CD4-positive, alpha-beta T cell treated with Interleukin-17A for 4 hours (primary cell): ENCODE measurements at places on chromosomes 13 and 19.

GRCh38 chr13:83765796-83766195, 116.5 kb downstream of the SLITRK1 start:
- DNase-seq, result no peak

- DNase-seq, result no peak
These were observed 3.0 kb upstream of the LGALS14 start for GRCh38 chr19:39701291-39701690.

GRCh38 chr13:61664801-61665705, 249.4 kb upstream of the PCDH20 start:
- no peak for DNase-seq

DNA sequence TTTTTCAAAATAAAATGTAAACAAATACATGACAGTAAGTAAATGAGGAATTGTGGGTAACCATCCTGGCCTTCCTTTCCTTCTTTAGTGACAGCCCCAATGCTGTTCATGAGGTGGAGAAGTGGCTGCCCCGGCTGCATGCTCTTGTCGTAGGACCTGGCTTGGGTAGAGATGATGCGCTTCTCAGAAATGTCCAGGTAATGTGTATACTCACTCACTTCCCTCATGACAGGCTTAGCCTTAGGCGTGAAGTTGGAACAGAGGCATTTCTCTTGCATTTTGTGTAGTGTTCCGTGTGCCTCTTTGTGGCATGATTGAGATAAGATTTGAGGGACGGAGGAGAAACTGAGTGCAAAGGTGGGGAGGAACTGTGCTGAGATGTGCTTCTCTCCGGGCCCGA, 12.0 kb downstream of the NAXD start:
- DNase-seq, result no peak

- no peak for DNase-seq
These were observed 860.8 kb upstream of the SLITRK5 start for GRCh38 chr13:86810361-86810760.

GRCh38 chr13:75798353-75799255, 162.5 kb downstream of the LMO7 start:
- no peak for DNase-seq

- no peak for DNase-seq
These were observed 82.8 kb downstream of the INSR start for GRCh38 chr19:7211191-7211951.

DNA sequence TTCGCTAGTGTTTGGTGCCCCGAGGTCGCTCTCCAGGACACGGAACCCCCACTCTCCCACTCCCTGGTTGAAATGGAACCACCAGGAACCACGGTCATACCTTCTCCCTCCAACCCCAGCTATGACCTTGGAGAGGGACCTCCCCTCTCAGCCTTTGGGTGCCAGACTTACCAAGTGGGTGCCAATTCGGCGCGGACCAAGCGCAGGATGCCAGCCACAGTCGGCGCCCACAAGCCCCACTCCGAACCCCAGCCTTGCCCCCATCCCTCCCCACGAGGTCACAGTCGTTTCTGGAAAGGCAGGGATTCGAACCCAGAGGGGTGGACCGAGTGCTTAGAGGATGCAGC, 910 bp downstream of the PDE4C start:
- DNase-seq, result no peak

GRCh38 chr19:4985551-4985991, 16.7 kb downstream of the KDM4B start:
- DNase-seq, result no peak

- DNase-seq, result no peak
These were observed 64.0 kb upstream of the TNFRSF19 start for GRCh38 chr13:23506071-23506806.

GRCh38 chr19:10091895-10092641, 6.0 kb downstream of the SHFL start:
- no peak for DNase-seq

GRCh38 chr19:3798137-3798536, 12.0 kb upstream of the MATK start:
- DNase-seq, result peak; percentile 55

DNA sequence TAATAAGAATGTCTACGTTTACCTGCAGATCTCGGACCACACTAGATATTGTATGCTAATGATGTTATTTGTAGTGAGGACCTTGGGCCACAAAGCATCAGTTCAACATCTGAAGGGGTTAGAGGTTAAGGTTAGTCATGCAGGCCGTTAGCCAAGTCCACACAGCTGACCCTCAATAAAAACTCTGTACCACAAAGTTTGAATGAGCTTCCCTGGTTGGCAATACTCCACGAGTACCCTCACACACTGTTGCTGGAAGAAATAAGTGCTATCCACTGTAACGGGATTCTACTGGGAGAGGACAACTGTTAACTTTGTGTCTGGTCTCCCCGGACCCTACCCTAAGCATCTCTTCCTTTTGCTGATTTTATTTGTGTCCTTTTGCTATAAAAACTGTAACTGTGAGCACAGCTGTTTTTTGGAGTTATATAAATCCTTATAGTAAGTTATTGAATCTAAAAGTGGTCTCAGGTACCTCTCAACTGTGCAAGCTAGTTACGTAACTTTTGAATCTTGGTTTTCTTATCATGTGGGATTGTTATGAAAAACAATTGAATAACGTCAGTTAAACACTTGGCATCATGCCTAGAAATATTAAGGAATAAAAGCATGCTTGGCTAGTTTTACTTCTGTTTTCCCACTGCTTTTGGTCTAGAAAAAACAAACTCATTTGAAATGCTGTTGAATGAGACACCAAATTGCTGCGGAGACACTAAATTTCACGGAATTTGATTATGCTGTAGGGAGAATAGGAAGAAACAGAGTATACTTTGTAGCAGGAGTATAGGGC, 181.5 kb downstream of the DNAJC3 start:
- DNase-seq, result no peak

DNA sequence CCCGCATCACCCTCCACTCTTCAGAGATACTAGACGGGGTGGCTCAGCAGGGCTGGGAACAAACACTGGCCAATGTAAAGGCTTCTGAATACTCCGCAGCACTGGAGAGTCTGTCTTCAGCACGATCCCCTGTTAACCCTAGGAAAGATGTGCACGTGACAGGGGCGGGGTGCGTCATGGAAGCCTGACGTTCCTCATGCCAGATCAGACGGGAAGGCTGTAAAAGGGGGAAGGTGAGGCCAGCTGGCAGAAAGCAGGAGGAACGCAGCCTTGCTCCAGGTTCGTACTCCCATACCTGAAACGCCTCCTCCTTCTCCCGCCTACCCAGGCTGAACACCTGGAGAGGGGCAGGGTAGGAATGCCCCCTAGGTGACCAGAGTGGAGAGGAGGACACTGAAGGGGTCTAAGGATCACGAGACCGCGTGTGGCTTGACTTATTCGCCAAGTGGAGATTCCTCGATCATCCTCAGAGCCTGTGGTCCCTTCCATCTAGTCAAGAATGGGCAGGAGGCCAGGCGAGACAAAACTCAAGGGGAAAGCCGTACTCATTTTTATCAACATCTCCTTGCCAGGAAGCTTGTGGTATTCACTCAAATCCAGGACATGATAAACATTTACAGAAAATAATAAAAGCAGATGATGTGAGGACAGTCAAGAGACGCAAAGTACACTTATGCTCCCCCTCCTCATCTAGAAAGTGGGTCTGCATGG, 18.2 kb upstream of the FFAR2 start:
- DNase-seq, result no peak

DNA sequence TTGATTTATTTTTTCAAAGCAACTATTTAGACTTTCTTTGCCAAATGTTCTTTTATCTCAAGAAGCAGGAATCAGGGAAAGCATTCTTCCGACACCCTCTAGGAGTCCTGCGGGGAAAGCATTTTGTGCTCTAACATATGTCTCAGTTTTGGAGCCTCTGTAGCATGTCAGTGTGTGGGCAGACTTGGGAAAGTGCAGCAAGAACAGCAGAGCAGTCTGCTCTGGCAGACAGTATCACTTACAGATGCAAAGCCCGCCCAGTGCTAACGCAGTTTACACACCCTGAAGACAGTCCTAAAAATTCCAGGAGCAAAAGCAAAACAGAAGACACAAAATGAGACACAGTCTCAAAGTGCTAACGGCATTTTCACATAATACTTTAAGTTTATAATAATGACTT, 393.5 kb downstream of the KLF12 start:
- no peak for DNase-seq

DNA sequence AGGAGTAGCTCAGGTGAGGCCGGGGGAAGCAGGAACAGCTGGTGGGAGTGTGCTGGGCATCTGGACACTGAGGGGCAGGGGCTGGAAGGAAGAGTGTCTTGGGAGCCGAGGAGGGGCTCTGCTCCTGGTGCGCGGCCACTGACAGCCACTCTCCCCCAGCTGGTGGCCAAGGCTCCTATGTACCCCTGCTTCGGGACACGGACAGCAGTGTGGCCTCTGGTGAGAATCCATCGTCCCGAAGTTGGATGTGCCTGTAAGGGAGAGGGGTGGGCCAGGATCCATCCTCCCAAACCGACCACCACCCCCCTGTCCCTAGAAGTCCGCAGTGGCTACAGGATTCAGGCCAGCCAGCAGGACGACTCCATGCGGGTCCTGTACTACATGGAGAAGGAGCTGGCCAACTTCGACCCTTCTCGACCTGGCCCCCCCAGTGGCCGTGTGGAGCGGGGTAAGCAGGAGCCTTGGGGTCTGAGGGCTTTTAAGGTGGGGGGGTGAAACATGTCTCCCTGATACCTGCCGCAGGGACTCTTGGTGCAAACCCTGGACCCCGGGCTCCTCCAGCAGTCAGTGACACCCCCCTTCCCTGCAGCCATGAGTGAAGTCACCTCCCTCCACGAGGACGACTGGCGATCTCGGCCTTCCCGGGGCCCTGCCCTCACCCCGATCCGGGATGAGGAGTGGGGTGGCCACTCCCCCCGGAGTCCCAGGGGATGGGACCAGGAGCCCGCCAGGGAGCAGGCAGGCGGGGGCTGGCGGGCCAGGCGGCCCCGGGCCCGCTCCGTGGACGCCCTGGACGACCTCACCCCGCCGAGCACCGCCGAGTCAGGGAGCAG, 2.0 kb upstream of the USF2 start:
- DNase-seq, result no peak

DNA sequence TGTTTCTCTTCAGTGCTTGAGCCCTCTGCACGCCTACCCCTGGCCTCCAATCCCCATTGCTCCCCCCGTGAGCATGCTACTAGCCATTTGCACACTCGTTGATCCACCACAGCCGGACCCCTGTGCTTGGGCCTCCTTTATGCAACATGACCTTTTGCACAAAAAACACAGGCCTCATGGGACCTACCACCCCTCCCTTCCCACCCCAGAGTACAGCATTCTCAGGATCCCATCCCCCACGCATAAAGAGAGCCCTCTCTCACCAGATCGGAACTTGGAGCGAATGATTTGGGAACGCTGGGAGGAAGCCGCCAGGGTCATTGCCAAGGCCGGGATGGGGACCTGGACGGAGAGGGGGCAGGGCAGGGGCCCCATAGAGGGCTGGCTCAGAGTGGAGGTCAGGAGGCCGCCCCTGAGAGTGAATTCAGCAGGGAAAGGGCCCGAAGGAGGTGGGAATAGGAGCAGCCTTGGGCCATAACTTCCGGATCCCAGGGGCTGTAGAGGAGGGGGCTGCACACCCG, 754 bp downstream of the MAMSTR start:
- no peak for DNase-seq

DNA sequence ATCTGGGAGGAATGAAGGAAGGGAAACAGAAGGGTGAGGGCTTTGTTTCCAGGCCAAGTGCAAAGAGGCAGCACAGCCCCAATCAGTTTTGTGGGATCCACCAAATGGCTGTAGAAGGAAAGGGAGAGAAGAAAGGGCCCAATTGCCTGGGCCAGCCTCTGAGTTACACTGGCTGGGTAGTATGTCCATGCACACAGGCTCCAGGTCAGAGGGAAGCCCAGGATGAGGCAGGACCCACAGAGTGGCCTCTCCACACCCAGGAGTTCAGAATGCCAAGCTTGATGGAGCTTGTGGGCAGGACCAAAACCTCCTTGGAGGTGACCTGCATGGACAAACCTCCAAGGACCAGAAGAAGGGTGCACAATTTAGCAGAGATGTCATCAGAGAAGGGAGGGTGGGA, 178.2 kb upstream of the TSHZ3 start:
- no peak for DNase-seq

GRCh38 chr19:45376045-45376724, 5.8 kb upstream of the ERCC2 start:
- no peak for DNase-seq

GRCh38 chr13:75836441-75836840, 200.3 kb downstream of the LMO7 start:
- no peak for DNase-seq

DNA sequence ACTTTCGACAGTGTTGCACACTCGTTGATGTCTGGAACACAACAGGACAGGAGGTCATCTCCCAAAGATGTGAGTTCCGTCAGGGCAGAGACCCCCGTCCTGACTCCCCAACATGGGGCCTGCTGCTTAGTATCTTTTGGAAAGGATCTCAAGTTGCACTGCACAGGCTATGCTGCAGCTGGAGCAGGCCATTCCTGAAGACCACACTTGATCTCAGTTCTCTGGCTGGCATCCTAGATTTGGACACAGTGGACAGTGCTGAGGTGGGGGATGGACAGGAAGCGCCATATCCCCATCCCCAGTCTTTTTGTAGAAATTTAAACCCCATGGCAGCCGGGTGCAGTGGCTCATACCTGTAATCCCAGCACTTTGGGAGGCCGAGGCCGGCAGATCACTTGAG, 5.9 kb downstream of the ADGRE2 start:
- DNase-seq, result no peak

DNA sequence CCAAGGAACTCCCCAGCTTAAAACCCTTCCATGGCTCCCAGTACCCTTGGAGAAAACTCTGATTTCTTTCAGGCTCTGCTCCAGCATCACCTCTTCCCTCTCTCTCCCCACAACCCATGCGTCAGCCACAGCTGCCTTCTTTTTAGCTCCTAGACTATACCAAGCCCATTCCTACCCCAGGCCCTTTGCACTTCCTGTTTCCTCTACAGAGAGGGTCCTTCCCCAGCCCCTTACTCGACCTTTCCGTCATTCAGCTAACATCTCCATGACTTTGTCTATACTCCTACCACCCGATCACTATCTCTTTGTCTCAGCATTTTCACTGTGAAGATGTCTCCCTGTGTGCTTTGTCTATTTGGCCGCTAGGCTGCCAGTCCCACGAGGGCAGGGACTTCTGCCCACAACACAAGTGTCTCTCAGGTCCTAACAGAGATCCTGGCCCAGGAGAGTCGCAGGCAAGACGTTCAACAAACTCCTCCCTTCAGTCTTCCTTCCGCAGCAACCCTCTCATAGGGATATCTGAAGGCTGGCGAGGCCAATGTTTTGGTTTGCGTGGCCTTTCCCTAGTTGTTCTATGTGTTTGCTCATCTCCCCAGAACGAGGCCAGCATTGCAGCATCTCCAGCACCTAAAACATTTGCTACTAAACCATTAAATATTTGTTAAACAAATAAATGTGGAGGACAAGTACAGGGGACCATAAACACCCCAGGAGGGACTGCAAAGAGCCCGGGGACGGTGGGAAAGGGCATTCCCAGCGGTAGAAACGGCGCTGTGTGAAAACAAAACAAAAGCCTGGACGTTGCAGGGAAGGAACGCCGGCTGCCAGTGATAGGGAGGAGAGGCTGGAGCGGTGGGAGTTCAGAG, 816 bp downstream of the CCNP start:
- no peak for DNase-seq

DNA sequence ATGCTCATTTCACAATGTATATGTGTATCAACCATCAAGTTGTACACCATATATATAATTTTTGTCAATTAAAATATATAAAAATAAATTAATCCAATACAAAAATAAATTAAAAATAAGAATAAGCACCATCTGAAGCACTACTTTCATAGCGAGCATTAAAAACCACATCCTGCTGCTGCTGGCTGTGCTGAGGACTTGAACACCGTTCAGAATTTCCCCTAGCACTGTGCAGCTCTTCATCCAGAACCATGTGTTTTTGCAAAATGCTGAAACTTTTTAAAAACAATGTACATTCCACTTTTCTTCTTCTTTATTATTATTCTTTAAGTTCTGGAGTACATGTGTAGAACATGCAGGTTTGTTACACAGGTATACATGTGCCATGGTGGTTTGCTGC, 40.0 kb upstream of the FOXO1 start:
- peak; percentile 26 for DNase-seq
